ENCODE measurements at places on chromosomes 6 and 20. TPM values are rescaled to one million over a fixed set of nuclear protein-coding genes. Genes with fewer than 3 reads are reported as not detected.
A peak's percentile ranks its signal among the peaks of the same experiment; 100 is the strongest.

DNA sequence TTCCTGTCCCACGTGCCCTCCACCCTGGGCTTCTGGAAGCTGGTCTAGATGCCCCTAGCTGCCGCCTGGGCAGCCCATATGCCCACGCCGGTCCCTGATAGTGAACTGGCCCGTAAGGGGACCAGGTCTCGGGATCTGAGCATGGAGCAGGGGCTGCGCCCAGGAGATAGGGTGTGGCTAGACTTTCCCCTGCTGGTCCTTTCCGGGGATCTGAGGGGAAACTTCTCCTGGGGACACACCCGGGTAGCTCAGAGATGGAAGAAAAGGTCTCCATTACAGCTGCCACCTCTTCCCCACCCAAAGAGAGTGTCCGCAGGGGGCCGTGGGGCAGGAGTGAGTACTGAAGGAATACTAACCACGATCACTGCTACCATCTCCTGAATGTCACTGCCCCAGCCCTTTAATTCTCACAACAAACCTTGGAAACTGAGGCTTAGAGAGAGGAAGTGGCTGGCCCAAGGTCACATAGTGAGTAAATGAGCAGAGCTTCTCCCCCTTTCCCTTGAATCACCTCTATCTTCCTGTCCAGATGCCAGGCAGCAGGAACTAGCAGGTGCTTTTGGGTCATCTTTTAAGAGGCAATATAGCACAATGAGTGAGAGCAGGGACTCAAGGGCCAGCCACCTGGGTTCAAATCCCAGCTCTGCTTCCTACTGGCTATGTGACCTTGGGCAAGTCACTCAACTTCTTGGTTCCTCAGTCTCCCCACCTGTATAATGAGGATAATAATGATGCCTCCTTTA lies 11.8 kb upstream of the CCN5 start:
- no peak overlapping the region for H3K27ac ChIP-seq
- no peaks in the 10 kb centered on the region for H3K36me3 ChIP-seq
- peaks cover 31% of the 10 kb centered on the region for H3K4me1 ChIP-seq
- no peak for DNase-seq

GRCh38 chr6:88167352-88167937 lies 1.3 kb upstream of the CNR1 start:
- H3K4me3 ChIP-seq, result peak overlapping the region; percentile 59
- H3K27me3 ChIP-seq, result peaks cover 47% of the 10 kb centered on the region
- no peak overlapping the region for H3K27ac ChIP-seq
- no peaks in the 10 kb centered on the region for H3K36me3 ChIP-seq
- no peak for DNase-seq
- peaks cover 4% of the 10 kb centered on the region for H3K4me1 ChIP-seq

GRCh38 chr6:44133003-44133931 lies 5.9 kb downstream of the TMEM63B start:
- no peak for DNase-seq
- H3K27ac ChIP-seq, result no peak overlapping the region

GRCh38 chr6:159097256-159097655 lies 52.5 kb upstream of the TAGAP start:
- peaks cover 2% of the 10 kb centered on the region for H3K27me3 ChIP-seq
- no peak overlapping the region for H3K27ac ChIP-seq
- H3K4me3 ChIP-seq, result no peak overlapping the region

- H3K4me1 ChIP-seq, result peaks cover 11% of the 10 kb centered on the region
- no peak overlapping the region for H3K27ac ChIP-seq
- no peaks in the 10 kb centered on the region for H3K27me3 ChIP-seq
- DNase-seq, result no peak
Measured at GRCh38 chr20:57650756-57651483, 30.7 kb upstream of the ZBP1 start.

GRCh38 chr6:159654483-159655098 lies 38.5 kb downstream of the SOD2 start:
- H3K4me1 ChIP-seq, result no peaks in the 10 kb centered on the region
- no peak overlapping the region for H3K4me3 ChIP-seq
- H3K36me3 ChIP-seq, result no peaks in the 10 kb centered on the region
- no peaks in the 10 kb centered on the region for H3K27me3 ChIP-seq

GRCh38 chr20:25065625-25066338 lies 7.8 kb upstream of the ACSS1 start:
- H3K27me3 ChIP-seq, result peaks cover 61% of the 10 kb centered on the region
- H3K27ac ChIP-seq, result no peak overlapping the region
- H3K4me3 ChIP-seq, result no peak overlapping the region
- H3K4me1 ChIP-seq, result no peaks in the 10 kb centered on the region
- H3K36me3 ChIP-seq, result no peaks in the 10 kb centered on the region

The CD24 gene
- 95.1 TPM for total RNA-seq

DNA sequence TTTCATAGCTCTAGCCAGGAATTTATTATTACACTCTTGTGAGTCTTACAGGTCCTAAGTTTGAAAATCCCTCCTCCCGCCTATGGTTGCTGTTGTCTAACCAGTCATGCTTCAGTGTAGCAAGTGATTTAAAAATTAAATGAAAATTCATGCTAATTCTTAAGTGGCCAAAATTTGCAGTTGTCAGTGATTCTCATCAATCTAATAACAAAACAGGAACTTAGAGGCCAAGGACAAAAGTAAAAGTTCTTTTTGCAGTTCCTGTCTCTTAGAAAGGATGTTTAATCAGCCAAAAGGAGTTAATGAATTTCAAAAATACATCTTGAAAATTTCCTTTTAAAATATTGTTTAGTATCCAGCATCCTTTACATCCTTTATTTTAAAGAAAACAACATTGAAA lies 36.3 kb downstream of the VTA1 start:
- H3K4me1 ChIP-seq, result no peaks in the 10 kb centered on the region
- H3K27me3 ChIP-seq, result no peaks in the 10 kb centered on the region
- no peak for DNase-seq
- H3K4me3 ChIP-seq, result no peak overlapping the region

The FOXC1 gene
- total RNA-seq, result 2.9 TPM

DNA sequence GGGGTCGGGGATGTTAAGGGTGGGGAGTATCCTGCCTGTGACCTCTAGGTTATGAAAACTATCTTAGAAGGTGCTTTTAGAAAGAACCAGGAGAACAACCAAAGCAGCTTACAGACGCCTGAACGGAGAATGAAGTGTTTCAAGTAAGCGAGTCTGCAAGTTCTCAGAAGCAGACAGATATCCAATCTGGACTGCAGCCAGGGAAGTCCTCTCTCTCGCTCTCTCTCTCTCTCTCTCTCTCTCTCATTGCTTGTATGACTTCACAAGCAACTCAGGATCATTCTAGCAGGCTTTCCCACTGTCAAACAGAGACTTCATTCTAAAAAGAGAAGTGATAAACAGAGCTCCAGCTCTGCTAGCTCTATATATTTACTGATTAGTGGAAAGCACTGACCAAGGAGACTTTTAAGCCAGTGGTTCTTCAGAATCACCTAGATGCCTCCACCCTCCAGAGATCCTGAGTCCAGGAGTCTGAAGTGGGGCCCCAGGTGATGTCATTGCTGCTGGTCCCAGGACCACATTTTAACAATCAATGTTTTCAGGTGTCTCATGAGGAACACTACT lies 6.0 kb downstream of the TCF21 start:
- H3K4me1 ChIP-seq, result peaks cover 4% of the 10 kb centered on the region
- no peaks in the 10 kb centered on the region for H3K36me3 ChIP-seq
- no peak overlapping the region for H3K27ac ChIP-seq
- DNase-seq, result no peak

The SOX18 gene
- total RNA-seq, result 0.60 TPM

DNA sequence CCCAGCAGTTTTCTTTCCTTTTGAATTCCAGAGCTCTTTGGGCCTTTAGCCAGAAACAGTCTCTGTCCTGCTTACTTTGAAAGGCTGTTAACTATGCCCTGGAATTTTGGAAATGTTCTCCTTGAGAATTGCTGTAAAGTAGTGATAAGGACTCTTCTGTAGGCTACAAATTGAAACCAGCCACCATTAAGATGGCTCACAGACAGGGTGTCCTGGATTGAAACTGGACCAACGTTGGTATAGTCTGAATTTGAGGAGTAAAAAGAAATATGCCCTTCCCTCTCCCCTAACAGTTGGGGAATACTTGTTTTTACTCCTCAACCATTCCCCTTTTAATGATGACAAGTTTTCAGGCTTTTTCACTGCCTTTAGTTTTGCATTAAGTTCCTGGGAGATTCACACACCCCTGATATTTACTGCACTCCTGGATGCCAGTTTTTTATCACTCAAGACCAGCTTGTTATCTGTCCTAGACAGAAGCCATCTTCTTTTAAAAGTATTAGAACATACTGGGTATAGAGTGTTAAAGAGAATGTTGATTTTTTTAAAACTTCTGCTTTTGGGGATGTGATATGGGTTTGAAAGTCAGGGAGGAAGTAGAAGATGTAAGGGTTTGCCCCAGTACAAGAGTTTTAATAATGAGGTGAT lies 21.9 kb downstream of the TOP1 start:
- H3K27me3 ChIP-seq, result no peaks in the 10 kb centered on the region
- peak; percentile 65 for DNase-seq
- H3K36me3 ChIP-seq, result no peaks in the 10 kb centered on the region

The ZC2HC1B gene
- total RNA-seq, result not detected

The ZBTB9 gene
- total RNA-seq, result 9.8 TPM

The AFG1L gene
- total RNA-seq, result 6.4 TPM

The DYNLT1 gene
- total RNA-seq, result 173 TPM

GRCh38 chr6:99993146-99993532 lies 884 bp downstream of the MCHR2 start:
- no peak for DNase-seq
- peaks cover 30% of the 10 kb centered on the region for H3K27me3 ChIP-seq
- no peak overlapping the region for H3K27ac ChIP-seq

GRCh38 chr6:102068349-102068929 lies 674.9 kb downstream of the GRIK2 start:
- DNase-seq, result no peak
- H3K4me3 ChIP-seq, result no peak overlapping the region
- no peaks in the 10 kb centered on the region for H3K36me3 ChIP-seq
- H3K27ac ChIP-seq, result no peak overlapping the region

- peaks cover 25% of the 10 kb centered on the region for H3K4me1 ChIP-seq
- DNase-seq, result no peak
- H3K27me3 ChIP-seq, result no peaks in the 10 kb centered on the region
- peaks cover 9% of the 10 kb centered on the region for H3K36me3 ChIP-seq
- H3K4me3 ChIP-seq, result no peak overlapping the region
- no peak overlapping the region for H3K27ac ChIP-seq
Measured at GRCh38 chr20:47311967-47312681, 44.4 kb downstream of the ZMYND8 start.

DNA sequence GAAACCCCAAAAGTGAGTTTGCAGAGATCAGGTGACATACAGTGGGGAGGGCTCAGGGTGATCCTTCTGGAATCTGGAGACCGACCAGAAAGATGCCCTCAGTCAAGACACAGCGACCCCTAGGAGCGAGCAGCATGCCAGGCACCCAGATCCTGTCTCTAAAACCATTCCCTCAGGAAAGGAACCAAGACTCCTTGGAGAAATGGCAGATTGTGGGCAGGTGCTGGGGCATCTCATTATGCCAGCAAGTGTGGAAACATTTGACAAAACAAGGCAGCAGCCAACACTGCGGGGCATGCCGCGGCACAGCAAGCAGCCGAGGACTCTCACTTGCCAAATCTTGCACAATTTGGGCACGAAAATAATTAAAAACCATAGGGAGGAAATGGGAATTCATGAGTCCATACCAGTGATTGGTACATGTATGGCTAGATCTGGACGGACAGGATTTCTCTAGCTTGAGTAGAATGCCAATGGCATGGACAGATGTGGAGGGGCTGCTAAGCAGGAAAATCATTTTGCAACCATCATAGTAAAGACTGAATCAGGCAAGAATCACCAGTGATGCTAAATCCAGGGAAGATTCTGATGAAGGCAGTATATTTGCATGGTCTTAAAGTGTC lies 76.9 kb downstream of the GINS1 start:
- no peak overlapping the region for H3K4me3 ChIP-seq
- no peaks in the 10 kb centered on the region for H3K27me3 ChIP-seq
- no peak for DNase-seq
- no peaks in the 10 kb centered on the region for H3K36me3 ChIP-seq
- H3K4me1 ChIP-seq, result peaks cover 9% of the 10 kb centered on the region

The EEF1A2 gene
- total RNA-seq, result 37.6 TPM

- no peaks in the 10 kb centered on the region for H3K36me3 ChIP-seq
- no peaks in the 10 kb centered on the region for H3K27me3 ChIP-seq
- no peak for DNase-seq
- H3K27ac ChIP-seq, result no peak overlapping the region
Measured at GRCh38 chr6:18102783-18103509, 19.5 kb downstream of the NHLRC1 start.

DNA sequence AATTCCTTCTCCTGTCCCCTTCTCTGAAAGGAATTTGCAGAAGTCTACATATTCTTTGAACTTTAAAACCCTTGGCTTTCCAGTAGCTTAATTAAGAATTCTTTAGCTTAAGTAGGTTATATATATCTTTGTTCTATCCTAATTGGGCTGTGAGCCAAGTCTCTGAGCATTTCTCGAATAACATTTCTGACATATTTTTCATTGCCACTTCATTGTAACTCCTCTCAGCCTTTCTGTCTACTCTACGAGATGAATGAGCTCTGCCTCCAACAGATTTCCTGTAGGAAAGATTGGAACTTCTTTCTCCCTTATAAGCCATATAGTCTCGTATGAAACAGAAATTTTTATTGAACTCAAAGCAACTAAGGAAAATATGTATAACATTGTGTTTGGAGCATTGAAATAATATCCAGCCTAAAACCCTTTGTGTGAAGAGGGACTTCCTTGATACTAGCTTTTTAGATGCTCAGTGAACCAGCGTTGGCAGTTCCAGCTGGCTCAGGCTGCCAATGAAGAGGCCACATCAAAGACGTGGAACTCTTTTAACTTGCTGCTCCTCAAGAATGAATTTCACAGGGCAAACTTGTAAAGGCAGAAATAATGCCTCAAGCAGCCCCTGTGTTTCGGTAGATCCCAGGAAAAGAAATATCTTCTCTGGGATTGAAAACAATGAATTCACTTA lies 87.7 kb upstream of the NOX3 start:
- no peak overlapping the region for H3K27ac ChIP-seq
- no peak overlapping the region for H3K4me3 ChIP-seq
- no peaks in the 10 kb centered on the region for H3K27me3 ChIP-seq
